ENCODE measurements at places on chromosomes 1 and 21. TPM values are rescaled to one million over a fixed set of nuclear protein-coding genes. Genes with fewer than 3 reads are reported as not detected.

The KRTAP21-2 gene
- not detected for polyA plus RNA-seq

The CD1E gene
- not detected for polyA plus RNA-seq

The TTC22 gene
- 6.7 TPM for polyA plus RNA-seq

The RGS1 gene
- polyA plus RNA-seq = 1.2 TPM

The DTL gene
- 20.5 TPM for polyA plus RNA-seq

The LENEP gene
- polyA plus RNA-seq = 1.5 TPM

The PWP2 gene
- polyA plus RNA-seq = 9.5 TPM

The ADAM30 gene
- not detected for polyA plus RNA-seq

The FBLIM1 gene
- 55.1 TPM for polyA plus RNA-seq

The RNU1-3 gene
- polyA plus RNA-seq = not detected

The FCAMR gene
- polyA plus RNA-seq = 6.8 TPM

The ADAMTS4 gene
- polyA plus RNA-seq = 0.86 TPM

The CASZ1 gene
- polyA plus RNA-seq = 23.9 TPM

The C1QB gene
- 7.4 TPM for polyA plus RNA-seq

The GPR37L1 gene
- 0.09 TPM for polyA plus RNA-seq

The CCDC185 gene
- polyA plus RNA-seq = 0.10 TPM

The PPM1J gene
- polyA plus RNA-seq = 1.5 TPM

The CELA3B gene
- polyA plus RNA-seq = not detected

The PODN gene
- 1.6 TPM for polyA plus RNA-seq

The MAP10 gene
- polyA plus RNA-seq = 7.0 TPM

The DCST1 gene
- polyA plus RNA-seq = 0.61 TPM

The F13B gene
- polyA plus RNA-seq = not detected

The TTC39A gene
- polyA plus RNA-seq = 12.3 TPM

The NCF2 gene
- polyA plus RNA-seq = 3.1 TPM

The MCM3AP gene
- 114 TPM for polyA plus RNA-seq

The CBR1 gene
- 75.5 TPM for polyA plus RNA-seq

The NPHS2 gene
- polyA plus RNA-seq = 378 TPM

The TRMT13 gene
- polyA plus RNA-seq = 38.7 TPM

The MYCL gene
- polyA plus RNA-seq = 10.1 TPM

The CR2 gene
- polyA plus RNA-seq = 1.7 TPM

The HES3 gene
- not detected for polyA plus RNA-seq

Data from renal pelvis (tissue), 12 donors.